NK-92 treated with Interleukin-12 subunit alpha and Interleukin-12 subunit beta, amount 100 ng/mL, for 24 hours (cell line): ENCODE measurements at places on chromosomes 13 and 19.

GRCh38 chr19:16170134-16170533, 3.2 kb downstream of the CIB3 start:
- DNase-seq: no peak

DNA sequence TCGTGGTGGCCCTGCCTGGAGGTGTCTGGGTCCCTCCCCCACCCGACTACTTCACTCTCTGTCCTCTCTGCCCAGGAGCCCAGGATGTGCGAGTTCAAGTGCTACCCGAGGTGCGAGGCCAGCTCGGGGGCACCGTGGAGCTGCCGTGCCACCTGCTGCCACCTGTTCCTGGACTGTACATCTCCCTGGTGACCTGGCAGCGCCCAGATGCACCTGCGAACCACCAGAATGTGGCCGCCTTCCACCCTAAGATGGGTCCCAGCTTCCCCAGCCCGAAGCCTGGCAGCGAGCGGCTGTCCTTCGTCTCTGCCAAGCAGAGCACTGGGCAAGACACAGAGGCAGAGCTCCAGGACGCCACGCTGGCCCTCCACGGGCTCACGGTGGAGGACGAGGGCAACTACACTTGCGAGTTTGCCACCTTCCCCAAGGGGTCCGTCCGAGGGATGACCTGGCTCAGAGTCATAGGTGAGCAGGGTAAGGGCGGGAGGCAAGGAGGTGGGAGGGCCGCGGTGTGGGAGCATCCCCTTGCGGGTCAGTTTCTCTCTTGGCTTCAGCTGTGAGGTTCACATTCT, 19.2 kb downstream of the NECTIN2 start:
- DNase-seq: no peak

- peak; percentile 38 for DNase-seq
Observed at GRCh38 chr13:99237981-99238662, 20.1 kb downstream of the GPR18 start.

GRCh38 chr13:43961909-43962308, 82.2 kb downstream of the LACC1 start:
- no peak for DNase-seq

- DNase-seq: no peak
Observed at GRCh38 chr19:49882643-49883042, 5.1 kb downstream of the TBC1D17 start.

GRCh38 chr13:28716511-28716910, 2.3 kb downstream of the SLC46A3 start:
- no peak for DNase-seq

GRCh38 chr13:110517505-110518225, 43.9 kb downstream of the RAB20 start:
- DNase-seq: no peak

GRCh38 chr19:1853295-1854038, 5.2 kb upstream of the REXO1 start:
- peak; percentile 24 for DNase-seq

- DNase-seq: no peak
Observed at GRCh38 chr13:27298849-27299248, 28.2 kb downstream of the RASL11A start.

GRCh38 chr19:28642787-28643683, 569.9 kb downstream of the UQCRFS1 start:
- DNase-seq: no peak

DNA sequence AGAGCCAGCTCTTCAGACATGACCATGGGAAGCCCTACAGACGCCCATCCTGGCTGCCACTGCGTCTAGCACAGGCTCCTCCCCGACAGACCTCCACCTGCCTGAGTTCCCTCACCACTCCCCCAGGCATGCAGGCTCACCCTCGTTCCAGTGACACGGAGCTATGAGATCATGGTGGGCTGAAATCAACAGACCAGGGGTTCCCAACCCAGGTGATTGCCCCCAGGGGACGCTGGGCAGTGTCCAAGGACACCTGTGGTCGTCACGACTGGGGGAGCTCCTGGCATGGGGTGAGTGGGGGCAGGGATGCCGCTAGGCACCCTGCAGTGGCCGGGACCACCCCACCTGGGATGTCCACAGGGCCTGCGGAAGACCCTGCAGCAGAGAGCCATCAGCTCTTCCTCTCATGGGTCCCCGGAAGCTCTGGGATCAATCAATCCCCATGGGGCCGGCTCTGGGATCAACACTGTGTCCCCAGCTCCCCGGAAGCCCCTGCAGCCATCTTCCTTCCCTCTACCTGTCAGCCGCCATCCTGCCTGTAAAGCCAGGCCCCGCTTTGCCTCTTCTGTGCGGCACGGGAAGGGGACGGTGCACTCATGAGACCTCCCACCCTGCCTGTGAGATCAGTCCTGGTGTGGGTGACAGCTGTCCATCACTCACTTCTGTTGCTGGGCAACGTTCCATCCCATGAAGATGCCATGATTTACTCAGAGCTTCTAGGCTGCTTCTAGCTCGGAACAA, 12.8 kb upstream of the MADCAM1 start:
- DNase-seq: no peak

- DNase-seq: no peak
Observed at GRCh38 chr13:19836472-19836871, 27.0 kb downstream of the ZMYM5 start.

GRCh38 chr13:31731921-31732320, 7.4 kb upstream of the RXFP2 start:
- DNase-seq: no peak

DNA sequence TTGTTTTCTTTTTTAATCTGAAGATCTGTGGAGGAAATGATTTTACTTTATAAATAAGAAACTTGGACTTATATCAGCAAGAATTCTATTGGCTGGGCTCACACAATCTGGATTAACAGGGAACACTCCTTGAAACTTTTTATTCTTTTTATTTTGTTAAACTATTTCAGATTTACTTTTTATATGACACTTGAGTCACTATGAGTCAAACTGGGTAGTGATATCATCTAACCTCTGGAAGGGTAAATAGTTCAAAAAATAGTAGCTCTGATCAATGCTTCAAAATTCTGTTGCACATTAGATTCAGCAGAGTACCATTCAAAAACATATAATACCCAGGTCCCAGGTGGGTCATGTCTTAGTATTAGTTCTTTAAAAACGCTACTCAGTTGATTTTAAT, 55.1 kb upstream of the NBEA start:
- no peak for DNase-seq

- DNase-seq: no peak
Observed at GRCh38 chr19:4152241-4152998, 1.0 kb upstream of the CREB3L3 start.

- DNase-seq: no peak
Observed at GRCh38 chr13:114106991-114107685, 25.3 kb downstream of the RASA3 start.

DNA sequence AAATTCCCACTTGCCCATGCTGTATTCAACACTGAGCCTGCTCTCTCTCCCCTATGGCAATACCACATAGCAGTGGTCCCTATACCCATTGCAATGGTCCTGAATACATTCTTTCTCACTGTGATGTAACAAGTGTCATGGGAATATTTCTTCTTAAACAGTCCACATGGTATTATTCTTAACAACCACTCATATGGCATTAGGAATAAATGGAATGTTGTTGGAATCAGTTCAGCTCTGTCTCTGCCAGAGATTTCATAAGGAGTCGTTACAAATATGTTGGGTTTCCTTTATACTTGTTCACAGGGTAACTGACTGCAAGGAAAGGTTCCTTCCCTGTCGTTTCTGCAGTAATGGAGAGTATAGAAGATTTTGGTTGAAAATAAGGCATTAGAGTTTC, 128.3 kb upstream of the SPATA13 start:
- no peak for DNase-seq

- no peak for DNase-seq
Observed at GRCh38 chr13:50191004-50191403, 175.8 kb downstream of the KCNRG start.

GRCh38 chr13:100330662-100331061, 241.8 kb downstream of the PCCA start:
- no peak for DNase-seq

- no peak for DNase-seq
Observed at GRCh38 chr19:45474606-45475521, 7.1 kb downstream of the FOSB start.

- DNase-seq: no peak
Observed at GRCh38 chr13:103542648-103543047, 476.4 kb upstream of the SLC10A2 start.

- no peak for DNase-seq
Observed at GRCh38 chr19:48926909-48927308, 6.6 kb upstream of the DHDH start.

GRCh38 chr13:87198371-87198770, 472.8 kb upstream of the SLITRK5 start:
- no peak for DNase-seq

GRCh38 chr13:62747629-62748028, 1332.0 kb upstream of the PCDH20 start:
- no peak for DNase-seq

GRCh38 chr19:38213911-38214625, 10.0 kb downstream of the DPF1 start:
- peak; percentile 30 for DNase-seq

- DNase-seq: no peak
Observed at GRCh38 chr19:30877661-30878113, 471.5 kb downstream of the TSHZ3 start.

DNA sequence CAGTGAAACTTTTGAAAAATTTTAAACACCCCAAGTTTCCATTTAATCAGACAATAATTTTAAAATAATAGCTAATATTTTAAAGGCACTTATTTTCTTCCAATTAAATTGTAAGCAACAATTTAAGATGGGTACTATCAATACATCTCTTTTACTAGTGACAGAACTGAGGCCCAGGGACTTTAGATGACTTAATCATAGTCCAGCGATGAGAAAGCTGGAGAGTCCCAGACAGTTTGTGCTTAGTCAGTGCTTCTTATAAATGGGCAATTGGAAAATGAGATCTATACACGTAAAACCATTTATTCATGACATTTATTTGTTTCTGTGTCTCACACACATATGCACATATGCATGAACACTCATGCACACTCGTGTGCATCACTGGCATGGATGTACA, 2063.5 kb downstream of the PCDH9 start:
- DNase-seq: no peak

DNA sequence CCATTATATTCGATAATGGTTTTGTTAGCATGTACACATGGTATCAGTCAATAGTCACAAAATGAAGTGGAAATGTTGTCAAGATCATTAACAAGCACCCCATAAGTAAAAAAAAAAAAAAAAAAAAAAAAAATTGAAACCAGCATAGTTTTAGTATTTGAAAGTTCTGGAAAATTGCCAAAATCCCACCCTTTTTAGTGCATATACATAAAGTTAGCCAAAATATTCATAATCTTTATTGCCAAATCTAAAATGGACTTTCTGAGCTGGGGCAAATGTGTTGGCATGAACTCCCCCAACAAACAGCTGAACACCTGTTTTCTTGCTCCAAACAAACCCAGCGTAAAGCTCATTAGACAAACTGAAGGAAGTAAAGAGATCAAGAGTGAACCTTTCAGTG, 73.9 kb downstream of the MZT1 start:
- no peak for DNase-seq

- DNase-seq: no peak
Observed at GRCh38 chr13:99459099-99459850, 42.0 kb upstream of the TM9SF2 start.

GRCh38 chr13:32036126-32036695, 4.6 kb downstream of the FRY start:
- no peak for DNase-seq

DNA sequence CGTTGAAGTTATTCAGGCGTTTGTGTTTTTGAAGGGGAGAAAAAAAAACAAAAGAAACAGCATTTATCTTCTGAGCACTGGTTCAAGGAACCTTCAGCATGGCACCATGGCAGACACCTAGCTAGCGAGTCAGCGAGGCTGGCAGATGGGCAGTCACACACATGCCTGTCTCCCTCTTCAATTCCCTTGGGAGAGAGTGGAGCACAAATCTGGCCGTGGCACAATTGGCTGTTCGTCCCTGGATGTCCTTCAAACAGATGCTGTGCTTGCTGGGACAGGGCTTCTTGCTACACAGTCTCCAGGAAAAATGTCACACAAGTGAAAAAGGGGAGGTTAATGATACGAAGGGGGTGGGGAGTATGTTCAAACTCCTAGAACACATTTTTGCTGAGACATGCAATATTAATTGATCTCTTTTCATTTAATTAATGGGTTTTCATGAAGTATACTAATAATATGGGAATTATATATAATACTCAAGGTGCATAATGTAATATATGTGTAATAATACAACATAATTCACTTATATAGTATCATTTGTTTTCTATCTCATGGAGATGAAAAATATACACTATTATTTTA, 1674.5 kb upstream of the SLC10A2 start:
- DNase-seq: no peak

DNA sequence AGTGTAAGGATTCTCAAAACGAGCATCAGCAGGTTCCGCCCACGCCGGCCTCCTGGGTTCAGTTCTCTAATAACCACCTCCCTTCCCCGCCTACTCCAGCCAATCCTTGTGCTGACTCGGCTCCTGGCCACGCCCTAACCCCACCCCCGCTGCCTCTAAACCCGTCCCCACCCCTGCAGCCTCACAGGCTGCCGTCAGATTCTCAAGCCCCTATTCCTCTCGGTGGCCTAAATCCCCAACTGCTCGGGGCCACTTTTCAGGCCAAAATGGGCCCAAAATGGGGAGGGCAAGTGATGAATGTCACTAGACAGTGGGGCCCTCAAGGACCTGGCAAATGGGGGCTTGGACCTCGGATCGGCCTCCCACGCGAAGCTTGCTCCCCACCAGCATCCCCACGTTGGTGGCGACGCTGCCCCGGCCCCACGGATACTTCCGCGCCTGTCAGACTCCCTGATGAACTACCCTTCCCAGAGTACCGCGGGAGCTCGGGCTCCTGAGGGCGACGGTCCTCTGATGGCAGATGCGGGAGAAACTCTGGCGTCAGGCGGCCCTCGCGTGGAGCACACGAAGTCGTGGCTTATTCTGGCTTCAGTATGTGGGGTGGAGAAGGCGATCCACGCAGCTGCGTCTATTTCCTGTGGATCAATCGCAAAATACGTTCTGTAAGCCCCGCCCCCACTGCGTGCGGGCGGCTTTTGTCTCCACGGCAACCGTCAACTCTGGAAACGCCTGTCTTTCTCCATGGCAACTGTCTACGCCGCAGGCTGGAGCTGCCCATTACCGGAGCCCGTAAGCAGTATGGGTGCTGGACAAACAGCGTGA, 24.8 kb downstream of the ZNF473 start:
- DNase-seq: no peak
